Neural progenitor cell (in vitro differentiated cells): ENCODE measurements at places on chromosomes 16 and 17. TPM values are rescaled to one million over a fixed set of nuclear protein-coding genes. Genes with fewer than 3 reads are reported as not detected.

Gene TNFRSF17
- not detected in 2 replicates for total RNA-seq

Gene KRTAP2-3
- total RNA-seq = not detected in 2 replicates

DNA sequence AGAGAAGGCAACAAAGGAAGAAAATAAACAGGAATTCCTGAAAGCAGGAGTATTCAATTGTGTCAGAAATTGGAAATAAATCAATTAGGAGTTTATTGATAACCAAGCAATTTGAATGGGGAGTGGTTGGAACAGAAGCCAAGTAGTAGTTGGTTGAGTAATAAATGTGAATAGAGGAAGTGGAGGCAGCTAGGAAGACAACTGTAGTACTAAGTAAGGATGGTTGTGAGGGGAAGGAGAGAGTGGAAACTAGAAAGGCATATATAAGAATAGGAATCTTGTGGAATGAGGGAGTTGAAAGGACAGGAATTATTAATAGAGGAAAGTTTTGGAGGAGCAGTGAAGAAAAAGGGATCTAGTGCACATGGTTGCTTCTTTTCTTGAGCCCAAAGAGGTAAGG is 34.4 kb downstream of the NFAT5 start:
- DNase-seq = no peak

Gene METTL9
- total RNA-seq = 234 and 329 TPM in 2 replicates

- DNase-seq = no peak
Observed at GRCh38 chr17:35051579-35052240, 11.8 kb downstream of the RFFL start.

DNA sequence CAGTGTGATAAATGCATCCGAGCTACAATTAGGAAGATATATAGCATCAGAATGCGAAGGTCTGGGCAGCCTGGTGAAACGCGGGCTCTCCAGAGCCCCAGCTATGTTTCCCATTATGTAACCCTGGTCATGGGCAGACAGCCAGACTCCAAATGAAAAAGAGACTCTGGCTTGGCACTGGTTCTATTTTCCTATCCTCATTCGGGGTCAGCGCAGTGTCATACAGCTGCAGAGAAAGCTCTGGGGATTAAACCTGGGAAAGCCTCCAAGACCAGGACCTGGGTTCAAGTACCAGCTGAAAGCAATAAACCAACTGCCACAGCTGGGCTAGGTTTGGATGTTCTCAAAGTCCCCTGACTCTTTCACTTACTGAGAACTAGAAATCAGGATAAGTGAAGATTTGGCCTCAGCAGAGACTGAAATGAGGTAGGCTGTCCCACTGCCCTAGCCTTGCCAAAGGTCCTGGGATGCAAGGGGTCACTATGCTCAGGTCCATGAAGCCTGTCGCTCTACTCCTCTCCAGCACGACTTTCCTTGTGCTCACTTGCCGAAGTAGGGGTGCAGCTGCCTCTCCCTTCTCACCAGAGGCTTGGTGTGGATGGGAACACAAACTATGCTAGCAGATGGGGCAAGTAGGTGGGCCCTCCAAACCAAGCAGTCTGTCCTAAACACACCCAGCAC is 123.8 kb downstream of the SMG6 start:
- no peak for DNase-seq

- no peak for DNase-seq
Observed at GRCh38 chr17:53227514-53227913, 595.2 kb upstream of the KIF2B start.

Gene EFCAB13
- total RNA-seq = 1.1 and 2.7 TPM in 2 replicates

Gene RAB11FIP4
- 10.2 and 19.1 TPM in 2 replicates for total RNA-seq
